ENCODE measurements at places on chromosomes 4 and X.
A peak's percentile ranks its signal among the peaks of the same experiment; 100 is the strongest.

GRCh38 chr4:20529691-20530090 lies 170.6 kb upstream of the PACRGL start:
- no peaks in the 10 kb centered on the region for H3K4me1 ChIP-seq
- no peak for DNase-seq
- H3K36me3 ChIP-seq = no peaks in the 10 kb centered on the region

DNA sequence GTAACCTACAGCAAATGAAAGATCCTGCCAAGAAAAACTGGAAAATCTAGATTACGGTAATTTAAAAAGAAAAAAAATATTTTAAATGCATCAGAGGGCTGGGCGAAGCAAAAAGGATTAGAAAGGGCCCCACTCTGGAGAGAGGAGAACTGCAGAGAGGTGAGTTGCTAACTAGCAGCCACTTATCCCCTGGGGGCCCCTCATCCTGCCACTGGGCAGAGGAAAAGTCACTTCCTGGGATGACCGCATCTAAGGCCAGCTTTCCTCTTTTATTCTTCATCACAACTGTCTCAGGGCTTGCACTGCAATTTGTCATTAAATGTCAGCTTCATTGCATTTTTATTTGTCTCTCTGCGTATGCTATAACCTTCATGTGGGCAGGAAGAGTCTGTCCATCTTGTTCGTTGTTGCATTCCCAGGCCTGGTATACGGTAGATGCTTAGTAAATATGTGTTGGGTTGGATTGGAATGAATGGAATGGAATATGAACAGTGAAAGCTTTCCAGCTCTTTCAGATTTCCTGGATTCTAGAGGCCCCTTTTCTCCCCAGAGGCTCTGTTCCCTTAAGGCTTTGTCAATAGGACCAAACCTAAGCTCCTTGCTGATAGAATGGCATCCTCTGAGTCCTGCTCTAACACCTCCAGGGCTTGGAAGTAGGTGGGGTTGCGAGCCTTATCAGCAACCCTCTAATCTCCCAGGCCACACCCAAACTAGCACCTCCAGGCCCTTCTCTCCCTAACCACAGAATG lies 58.9 kb downstream of the TLR10 start:
- DNase-seq = no peak
- peaks cover 7% of the 10 kb centered on the region for H3K4me1 ChIP-seq
- no peak overlapping the region for H3K4me3 ChIP-seq
- H3K27ac ChIP-seq = no peak overlapping the region

DNA sequence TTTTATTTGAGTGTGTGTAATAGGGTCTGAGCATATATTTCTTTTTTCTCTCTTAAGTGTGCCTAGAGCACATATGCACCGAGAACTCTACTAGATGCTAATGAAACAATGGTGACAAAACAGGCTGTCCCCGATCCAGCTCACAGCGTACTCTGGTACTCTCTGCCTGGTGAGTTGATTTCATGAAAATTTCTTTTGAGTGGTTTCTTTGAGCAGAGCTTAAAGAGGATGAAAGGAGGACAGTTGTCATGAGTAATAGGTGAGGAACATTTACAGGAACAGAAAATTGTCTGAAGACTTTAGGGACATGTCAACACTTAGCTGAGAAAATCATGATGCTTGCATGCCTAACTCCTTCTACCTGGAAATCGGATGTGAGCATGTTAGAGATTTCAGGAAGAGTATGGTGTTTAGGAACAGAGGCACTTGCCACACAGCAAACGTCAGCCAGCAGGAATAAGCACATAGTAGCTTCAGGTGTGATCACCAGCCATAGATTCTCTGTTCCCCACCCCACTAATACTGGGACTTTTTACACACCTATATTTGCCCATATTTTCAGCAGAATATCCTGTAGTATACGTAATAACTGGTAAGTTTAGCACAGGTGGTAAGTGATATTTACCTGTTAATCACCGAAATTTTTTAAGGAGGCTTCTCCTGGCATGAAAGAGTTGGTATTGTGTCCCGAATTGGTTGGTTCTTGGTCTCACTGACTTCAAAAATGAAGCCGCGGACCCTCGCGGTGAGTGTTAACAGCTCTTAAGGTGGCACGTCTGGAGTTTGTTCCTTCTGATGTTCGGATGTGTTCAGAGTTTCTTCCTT lies 111.1 kb downstream of the ZNF330 start:
- H3K36me3 ChIP-seq = no peaks in the 10 kb centered on the region
- H3K4me1 ChIP-seq = no peaks in the 10 kb centered on the region
- H3K27ac ChIP-seq = no peak overlapping the region
- peaks cover 23% of the 10 kb centered on the region for H3K27me3 ChIP-seq

- DNase-seq = no peak
- peaks cover 4% of the 10 kb centered on the region for H3K4me1 ChIP-seq
- no peak overlapping the region for H3K4me3 ChIP-seq
- peaks cover 26% of the 10 kb centered on the region for H3K27me3 ChIP-seq
- no peak overlapping the region for H3K27ac ChIP-seq
- H3K36me3 ChIP-seq = no peaks in the 10 kb centered on the region
Measured at GRCh38 chrX:107659768-107660167, 31.5 kb downstream of the PRPS1 start.

- no peak overlapping the region for H3K4me3 ChIP-seq
- peaks cover 31% of the 10 kb centered on the region for H3K27me3 ChIP-seq
- no peaks in the 10 kb centered on the region for H3K4me1 ChIP-seq
Measured at GRCh38 chr4:25076625-25077398, 46.1 kb upstream of the LGI2 start.

GRCh38 chr4:38468339-38468866 lies 195.6 kb upstream of the KLF3 start:
- peaks cover 11% of the 10 kb centered on the region for H3K36me3 ChIP-seq
- no peaks in the 10 kb centered on the region for H3K27me3 ChIP-seq
- H3K4me1 ChIP-seq = peaks cover 7% of the 10 kb centered on the region
- H3K4me3 ChIP-seq = no peak overlapping the region
- no peak for DNase-seq
- no peak overlapping the region for H3K27ac ChIP-seq

DNA sequence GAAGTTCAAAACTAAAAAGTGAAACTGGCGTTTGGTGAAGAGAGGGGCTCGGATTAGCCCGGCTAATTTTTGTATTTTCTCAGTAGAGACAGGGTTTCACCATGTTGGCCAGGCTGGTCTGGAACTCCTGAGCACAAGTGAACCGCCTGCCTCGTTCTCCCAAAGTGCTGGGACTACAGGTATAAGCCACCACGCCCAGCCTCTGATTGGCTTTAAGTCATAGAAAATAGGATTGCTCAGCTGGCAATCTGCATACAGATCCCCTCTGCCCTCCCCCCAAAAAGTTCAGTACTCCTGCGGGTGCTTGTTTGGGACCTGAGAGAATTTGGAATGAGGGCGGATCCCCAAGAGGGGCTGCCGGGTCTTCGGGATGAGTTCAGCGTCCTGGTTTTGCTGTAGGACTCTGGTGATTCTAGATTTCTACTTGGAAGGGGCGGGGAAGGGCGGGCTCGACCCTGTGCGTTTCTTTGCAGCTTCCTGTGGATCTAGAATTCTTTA lies 537 bp upstream of the PRKX start:
- H3K4me3 ChIP-seq = peak overlapping the region; percentile 64
- peaks cover 4% of the 10 kb centered on the region for H3K36me3 ChIP-seq
- no peaks in the 10 kb centered on the region for H3K27me3 ChIP-seq
- peaks cover 19% of the 10 kb centered on the region for H3K4me1 ChIP-seq
